Neural progenitor cell (in vitro differentiated cells): ENCODE measurements at places on chromosomes 2 and 18.
A peak's percentile ranks its signal among the peaks of the same experiment; 100 is the strongest.

GRCh38 chr2:26463244-26464192 lies 14.4 kb downstream of the OTOF start:
- peaks cover 9% of the 10 kb centered on the region for H3K4me1 ChIP-seq
- H3K4me3 ChIP-seq = no peak overlapping the region
- no peaks in the 10 kb centered on the region for H3K27me3 ChIP-seq
- H3K36me3 ChIP-seq = no peaks in the 10 kb centered on the region
- DNase-seq = peak; percentile 71

GRCh38 chr18:63451799-63452660 lies 24.7 kb upstream of the SERPINB5 start:
- H3K4me1 ChIP-seq = no peaks in the 10 kb centered on the region

GRCh38 chr2:196066291-196067087 lies 2.1 kb downstream of the DNAH7 start:
- peak; percentile 32 for DNase-seq
- no peaks in the 10 kb centered on the region for H3K36me3 ChIP-seq
- H3K27ac ChIP-seq = no peak overlapping the region
- H3K27me3 ChIP-seq = peaks cover 11% of the 10 kb centered on the region
- H3K4me1 ChIP-seq = no peaks in the 10 kb centered on the region

DNA sequence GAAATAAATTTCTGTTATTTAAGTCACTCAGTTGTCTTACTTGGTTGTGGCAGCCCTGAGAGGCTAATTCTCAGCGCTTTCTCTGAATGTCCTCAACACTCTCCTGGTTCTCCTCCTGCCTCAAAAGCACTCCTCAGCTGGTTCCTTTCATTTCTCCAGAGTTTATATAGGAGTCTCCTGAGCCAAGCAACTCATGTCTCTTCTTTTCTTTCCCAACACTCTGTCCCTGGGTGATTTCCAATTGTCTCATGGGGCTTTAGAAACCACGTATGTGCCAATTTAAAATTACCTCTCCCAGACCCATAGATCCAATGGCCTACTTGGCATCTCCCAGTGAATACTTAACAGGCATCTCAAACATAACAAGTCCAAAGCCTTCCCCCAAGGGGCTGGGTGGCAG lies 184.3 kb downstream of the TTC32 start:
- H3K4me3 ChIP-seq = no peak overlapping the region
- no peaks in the 10 kb centered on the region for H3K36me3 ChIP-seq
- H3K27me3 ChIP-seq = no peaks in the 10 kb centered on the region
- no peak overlapping the region for H3K27ac ChIP-seq
